NCI-H2081 treated with DMSO at 0.1 percent for 48 hours (cell line): ENCODE measurements at places on chromosomes 4 and X.

DNA sequence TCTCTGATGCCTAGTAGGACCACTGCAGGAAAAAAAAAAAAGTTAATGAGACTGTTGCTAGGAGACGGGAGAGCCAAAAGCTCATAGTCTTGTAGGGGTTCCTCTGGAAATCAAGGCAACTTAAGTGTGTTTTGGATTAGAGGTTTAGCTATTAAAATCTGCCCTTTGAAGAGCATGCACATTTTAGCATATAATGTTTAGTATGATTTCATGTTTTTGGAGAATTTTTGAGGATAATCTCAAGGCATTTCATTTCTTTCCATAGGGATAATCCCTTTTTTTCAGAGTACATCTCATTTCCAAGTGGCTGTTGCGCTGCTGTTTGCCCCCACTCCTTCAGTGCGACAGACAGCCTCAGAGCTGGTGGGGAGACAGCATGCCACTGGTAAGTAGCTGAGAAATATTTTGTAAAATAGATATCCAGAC is at the start of gene LINC00632:
TSS of gene LINC00632 (plus strand) at position 339 of the 426 bp plus-strand sequence.
- no peak for DNase-seq

GRCh38 chr4:151745481-151746231 is 15.2 kb downstream of the GATB start:
- DNase-seq = no peak

- DNase-seq = no peak
Measured at GRCh38 chr4:152464030-152464823, 71.7 kb downstream of the FBXW7 start.

- peak; percentile 29 for DNase-seq
Measured at GRCh38 chr4:75845992-75846391, 56.3 kb downstream of the PPEF2 start.

DNA sequence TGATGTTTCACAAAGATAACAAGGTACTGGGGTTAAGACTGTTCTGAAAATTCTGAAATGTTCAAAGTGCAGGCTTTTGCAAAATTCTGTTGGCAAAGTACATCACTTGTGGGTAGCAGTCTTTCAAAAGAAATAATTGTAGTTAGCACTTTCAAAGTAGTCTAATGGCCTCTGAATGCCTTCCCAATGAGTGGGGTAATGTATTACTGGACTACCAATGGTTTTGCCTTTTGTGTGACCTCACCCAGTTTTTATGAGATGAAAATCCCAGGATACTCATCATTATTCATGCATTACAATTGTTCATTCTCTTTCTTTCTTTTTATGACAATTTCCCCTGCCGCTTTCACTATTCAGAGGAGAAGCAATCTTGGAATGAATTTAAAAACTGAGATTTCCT is 686.1 kb downstream of the GLUD2 start:
- no peak for DNase-seq

GRCh38 chr4:168506014-168506413 is 9.2 kb downstream of the PALLD start:
- DNase-seq = no peak

DNA sequence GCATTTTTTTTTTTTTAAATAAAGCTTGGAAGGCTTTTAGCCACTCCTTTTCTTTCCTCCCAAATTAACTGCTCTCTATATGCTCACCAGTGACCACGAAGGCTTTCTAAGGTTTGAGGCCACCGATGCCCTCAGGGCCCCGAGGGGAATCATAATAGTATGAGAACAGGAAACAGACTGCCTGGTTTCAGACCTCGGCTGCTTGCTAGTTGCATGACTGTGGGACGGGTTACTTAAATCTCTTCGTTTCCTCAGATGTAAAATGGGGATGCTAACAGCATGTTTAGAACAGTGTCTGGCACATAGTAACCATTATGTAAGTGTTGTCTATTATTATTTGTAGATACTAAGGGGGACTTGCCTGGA is 3.6 kb downstream of the LINC00632 start:
- DNase-seq = no peak

DNA sequence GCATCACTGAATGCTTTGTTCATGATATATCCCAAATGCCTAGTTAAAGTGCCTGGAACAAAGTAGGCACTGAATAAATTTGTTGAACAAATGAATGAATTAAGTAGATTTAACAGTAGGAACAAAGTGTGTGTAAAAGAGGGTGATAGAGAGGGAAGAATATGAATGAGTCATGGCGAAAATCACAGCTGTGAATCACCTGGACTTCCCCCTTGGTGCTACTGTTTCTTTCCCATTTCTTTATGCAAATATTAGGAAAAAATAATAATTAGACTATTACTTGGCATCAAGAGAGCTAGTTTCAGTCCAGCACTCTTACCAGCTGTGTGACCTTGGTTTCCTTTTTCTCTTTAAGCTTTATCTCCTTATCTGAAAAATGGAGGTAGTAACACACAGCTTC is 9.2 kb downstream of the SPIN3 start:
- no peak for DNase-seq

GRCh38 chr4:110454441-110454840 is 21.5 kb upstream of the ENPEP start:
- no peak for DNase-seq

- peak; percentile 71 for DNase-seq
Measured at GRCh38 chrX:108163333-108164082, 71.9 kb downstream of the ATG4A start.

DNA sequence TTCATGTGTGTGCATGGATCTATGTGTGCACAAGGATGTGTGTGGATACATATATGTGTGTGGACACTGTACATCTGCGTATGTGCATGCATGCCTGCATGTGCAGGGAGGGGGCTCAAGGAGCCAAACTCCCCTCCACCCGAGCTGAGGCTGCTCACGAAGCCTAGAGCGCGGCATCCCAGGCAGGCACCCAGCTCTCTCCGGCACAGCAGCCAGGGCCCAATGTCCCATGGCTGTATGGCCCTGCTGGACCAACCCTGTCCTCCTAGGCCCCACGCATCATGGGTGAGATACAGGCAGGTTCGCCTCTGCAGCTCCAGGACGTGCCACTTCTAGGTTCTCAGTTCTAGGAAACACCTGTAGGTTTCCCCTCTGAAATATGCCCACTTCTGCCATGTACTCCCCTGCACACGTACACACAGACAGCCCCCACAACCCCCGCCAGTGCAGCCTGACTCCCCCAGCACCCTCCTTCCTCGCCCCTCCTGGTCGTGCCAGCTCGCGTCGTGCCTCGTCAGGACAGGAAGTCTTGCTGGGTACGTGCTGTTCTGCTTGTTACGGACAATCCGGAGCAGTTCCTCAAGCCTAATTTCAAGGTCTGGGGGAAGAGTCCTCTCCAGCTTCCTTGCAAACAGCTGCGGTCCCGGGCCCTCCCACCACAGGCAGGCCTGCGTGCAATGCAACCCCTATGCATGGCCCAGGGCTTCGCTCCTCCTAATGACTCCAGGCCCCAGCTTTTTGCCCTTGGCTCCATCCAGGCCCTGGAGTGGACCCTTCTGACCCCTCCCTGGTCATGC is 3.2 kb upstream of the ADRA2C start:
- DNase-seq = no peak

GRCh38 chr4:147576084-147576483 is 41.1 kb upstream of the TMEM184C start:
- DNase-seq = no peak

- no peak for DNase-seq
Measured at GRCh38 chr4:94673961-94674360, 83.8 kb upstream of the BMPR1B start.

- DNase-seq = no peak
Measured at GRCh38 chr4:176156656-176157055, 38.7 kb downstream of the SPATA4 start.

DNA sequence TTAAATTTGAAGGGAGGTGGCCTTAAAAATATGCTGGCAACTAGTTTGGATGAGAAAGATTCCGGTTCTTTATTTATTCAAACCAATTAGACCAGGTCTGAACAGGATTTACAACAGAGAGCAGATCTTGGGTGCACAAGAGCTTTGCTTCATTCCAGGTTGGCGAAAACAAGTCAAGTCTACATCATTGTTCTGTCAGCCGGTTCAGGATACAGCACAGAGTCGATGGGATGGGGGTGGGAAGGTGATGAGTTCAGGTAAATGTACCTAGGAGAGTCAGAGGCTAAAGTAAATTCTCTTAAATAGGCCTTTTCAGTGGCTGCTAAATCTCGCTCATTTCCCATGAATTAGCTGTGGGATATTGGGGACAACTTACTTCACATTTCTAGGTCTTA is 882 bp upstream of the STIM2 start:
- no peak for DNase-seq

DNA sequence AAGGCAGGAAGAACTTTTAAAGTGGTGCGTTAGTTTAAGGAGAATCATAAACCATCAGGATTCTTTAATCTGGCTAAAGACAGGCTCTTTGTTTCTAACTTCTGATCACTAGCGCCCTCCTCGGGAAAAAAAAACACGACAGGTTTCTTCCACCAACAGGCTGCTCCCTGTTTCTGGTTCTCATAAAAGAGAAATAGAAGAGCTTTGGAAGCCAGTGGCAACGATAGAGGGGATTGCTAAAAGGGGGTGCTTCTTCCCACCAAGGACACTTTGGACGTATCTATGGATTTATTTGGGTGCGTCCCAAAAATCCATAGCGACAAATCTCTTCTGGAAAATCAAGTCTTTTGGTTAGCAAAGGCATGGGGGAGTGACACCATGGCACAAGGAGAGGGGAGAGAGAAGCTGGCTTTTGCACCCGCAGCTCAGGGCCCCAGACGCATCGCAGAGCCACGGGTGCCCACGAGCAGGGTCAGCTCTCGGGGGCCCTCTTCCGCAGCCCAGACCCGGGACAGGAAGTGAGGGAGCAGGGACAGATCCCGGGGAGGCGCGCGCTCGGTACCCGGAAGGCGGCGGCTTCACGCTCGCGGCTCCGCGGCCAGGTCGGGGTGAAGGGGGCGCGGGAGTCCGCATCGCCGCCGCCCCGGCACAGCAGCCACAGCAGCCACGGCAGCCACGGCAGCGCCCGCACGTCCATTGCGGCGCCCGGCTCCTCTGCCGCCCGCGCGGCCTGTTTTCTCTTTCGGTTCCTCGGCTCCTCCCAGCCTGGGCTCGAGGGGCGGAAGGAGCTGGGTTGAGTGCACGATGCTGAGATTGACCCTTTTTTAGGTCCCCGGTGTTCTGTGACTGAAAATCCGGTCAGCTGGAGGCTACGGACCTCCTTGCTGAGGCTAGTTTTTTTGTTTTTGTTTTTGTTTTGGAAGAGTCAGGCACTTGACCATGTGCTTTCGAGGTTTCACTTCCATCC is at the start of gene CTSO:
TSS of gene CTSO (minus strand) at position 716 of the 967 bp plus-strand sequence. CDS start at position 697, 19 bp downstream.
- DNase-seq = peak; percentile 7

DNA sequence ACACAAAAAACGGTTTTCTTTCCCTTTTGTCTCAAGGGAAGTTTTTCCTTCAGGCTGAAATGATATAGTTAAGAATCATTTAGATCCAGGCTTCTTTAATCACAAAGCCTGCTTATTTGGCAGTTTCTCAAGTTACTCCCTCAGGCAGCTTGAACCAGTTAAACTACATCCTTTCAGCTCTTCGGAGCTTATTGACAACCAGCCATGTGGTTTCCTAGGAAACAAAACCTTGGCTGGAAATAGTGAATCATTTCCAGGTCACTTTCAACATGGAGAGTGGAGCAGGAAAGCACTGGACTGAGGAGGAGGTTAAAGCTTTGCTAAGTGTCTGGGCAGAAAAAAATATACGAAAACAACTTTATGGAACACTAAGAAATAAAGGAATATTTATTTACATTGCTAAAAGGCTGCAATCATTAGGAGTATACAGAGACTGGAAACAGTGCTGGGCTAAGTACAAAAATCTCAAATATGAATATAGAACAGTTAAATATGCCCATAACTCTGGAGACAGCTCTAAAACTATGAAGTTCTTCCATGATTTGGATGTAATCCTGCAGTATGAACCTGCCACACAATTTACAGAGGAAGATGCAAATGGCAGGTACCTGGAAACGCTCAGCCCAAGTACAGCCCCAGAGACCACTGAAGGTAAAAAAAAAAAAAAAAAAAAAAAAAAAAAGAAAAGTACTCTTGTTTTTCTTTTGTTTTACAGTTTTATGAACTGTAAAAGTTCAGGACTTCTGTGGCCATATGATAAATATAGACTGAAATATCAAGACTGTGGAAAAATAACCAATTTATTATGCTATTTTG is 23.2 kb upstream of the AASDH start:
- DNase-seq = peak; percentile 77

DNA sequence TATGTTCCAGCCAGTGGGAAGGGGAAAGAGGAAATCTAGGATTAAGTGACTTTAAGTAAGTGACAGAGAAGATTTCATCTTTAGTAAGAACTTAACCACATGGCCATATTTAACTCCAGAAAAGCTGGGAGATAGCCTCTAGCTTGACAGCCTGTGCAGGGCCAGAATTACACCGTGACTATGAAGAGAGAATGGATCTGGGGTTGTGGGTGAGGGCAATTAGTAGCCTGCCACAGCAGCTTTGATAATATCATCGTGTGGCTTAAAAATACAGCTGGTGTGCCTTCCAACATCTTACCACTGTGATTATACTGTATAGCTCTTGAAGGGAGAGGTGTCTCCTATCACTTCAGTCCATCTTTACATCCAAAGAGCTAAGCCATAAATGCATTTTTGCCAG is 57.6 kb upstream of the TBC1D9 start:
- no peak for DNase-seq
